Activated T-helper 1 cell treated with Interleukin-2 at 50 U/mL for 16 hours (primary cell): ENCODE measurements at places on chromosomes 1 and 21.

DNA sequence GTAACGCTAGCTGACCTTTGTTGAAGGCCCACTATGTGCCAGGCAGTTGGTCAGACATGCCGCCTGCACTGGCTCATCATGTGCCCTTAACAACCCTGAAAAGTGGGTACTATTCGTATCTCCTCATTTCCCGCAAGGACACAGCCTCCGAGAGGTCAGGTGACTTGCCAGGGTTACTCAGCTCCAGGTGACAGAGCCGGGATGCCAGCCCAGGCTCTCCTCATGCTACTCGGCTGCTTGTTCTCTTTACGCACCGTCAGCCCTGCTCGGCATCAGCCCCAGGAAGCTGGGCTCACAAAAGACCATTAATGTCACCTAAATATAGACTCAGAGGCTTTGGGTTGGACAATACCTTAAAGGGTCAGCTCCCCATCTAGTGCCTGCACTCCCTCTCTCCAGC is 29.0 kb downstream of the GRHL3 start:
- no peak for DNase-seq

- DNase-seq = no peak
Measured at GRCh38 chr1:56028244-56028643, 551.1 kb downstream of the PLPP3 start.

DNA sequence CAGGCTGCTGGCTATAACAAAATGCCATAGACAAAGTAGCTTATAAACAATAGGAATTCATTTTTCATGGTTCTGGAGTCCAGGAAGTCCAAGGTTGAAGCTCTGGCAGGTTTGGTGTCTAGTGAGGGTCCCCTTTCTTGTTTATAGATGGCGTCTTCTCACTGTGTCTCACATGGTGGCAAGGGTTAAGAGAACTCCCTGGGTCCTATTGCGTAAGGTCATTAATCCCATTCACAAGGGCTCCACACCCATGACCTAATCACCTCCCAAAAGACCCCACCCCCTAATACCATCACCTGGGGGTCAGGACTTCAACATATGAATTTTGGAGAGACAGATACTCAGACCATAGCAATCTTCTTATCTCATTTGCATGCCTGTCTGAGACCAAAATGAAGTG is 108.9 kb upstream of the USP25 start:
- no peak for DNase-seq

DNA sequence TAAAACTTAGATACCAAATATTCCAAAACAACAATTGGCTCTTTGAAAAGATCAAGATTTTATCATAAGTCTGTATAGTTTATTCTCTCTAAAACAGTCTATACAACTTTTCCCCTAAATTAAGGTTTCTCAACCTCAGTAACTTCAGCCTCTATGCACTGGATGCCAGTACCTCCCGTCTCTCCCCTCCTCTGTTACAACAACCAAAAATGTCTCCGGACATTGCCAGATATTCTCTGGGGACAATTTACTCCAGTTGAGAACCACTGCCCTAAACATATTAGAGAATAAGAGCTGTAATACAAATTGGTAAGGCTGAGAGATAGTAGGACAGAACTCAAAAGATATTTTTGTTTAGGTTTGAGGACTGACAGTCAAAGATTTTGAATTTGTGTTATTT is 71.6 kb downstream of the TMEM200B start:
- DNase-seq = no peak

GRCh38 chr1:92484472-92485380 is 2.0 kb downstream of the GFI1 start:
- DNase-seq = no peak

GRCh38 chr1:100455478-100456072 is 82.4 kb upstream of the GPR88 start:
- DNase-seq = no peak

- DNase-seq = no peak
Measured at GRCh38 chr1:41615981-41616380, 131.5 kb upstream of the EDN2 start.

DNA sequence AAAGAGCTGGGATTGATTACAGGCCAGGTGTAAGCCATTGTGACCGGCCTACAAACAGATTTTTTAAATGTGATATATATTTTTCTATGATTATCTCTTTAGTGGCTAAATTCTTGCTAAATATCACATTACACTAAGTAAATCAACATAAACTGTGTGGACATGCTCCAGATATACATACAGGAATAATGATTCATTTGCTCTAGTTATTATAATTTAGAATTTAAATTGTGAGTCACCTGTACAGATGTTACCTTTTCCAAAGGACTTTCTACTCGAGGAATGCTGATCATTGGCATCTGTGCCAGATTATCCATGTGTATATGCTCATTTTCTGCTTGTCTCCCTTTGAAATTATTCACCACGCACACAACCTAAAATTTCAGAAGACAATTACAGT is 90.1 kb downstream of the PLPPR5 start:
- DNase-seq = no peak

DNA sequence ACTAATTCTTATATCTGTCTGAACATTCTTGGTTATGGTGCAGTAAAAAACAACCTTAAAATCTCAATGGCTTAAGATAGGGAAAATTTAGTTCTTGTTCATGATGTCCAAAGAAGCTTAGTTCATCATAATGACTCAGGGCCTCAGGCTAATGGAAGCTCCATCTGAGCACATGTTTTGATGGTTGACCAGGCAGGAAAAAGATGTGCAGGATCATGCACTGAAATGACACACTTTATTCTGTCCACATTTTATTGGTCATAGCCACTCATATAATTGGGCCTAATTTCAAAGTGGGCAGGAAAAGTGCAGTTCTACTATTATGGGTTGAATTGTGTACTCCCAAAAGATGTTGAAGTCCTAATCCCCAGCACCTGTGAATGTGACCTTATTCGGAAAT is 198.2 kb downstream of the CENPF start:
- no peak for DNase-seq

DNA sequence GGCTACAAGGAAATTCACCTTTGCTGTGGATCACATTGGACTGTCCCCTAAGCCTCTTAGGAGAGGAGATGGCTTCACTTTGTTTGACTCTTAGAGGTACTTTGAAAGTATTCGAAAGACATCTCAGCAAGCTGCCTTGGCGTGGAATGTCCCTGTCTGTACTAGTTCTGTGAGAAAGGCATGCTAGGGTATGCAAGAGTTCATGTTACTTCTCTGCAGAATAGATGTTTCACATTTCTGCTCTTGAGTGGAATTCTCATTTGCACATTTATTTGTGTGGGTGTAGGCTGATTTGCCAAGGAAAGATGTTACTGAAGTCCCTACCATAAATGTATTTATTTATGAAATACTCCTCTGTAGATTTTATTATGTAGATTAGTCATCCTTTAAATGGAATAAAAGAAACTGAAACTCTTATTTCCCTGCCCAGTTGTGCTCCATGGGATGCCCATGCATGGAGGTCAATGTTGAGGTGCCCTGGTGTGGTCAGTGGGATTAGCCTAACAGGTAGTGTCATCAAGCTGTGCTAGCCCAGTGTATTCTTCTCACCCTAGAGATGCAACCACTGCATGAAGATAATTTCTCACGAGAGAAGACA is 13.8 kb downstream of the MIA3 start:
- DNase-seq = no peak

DNA sequence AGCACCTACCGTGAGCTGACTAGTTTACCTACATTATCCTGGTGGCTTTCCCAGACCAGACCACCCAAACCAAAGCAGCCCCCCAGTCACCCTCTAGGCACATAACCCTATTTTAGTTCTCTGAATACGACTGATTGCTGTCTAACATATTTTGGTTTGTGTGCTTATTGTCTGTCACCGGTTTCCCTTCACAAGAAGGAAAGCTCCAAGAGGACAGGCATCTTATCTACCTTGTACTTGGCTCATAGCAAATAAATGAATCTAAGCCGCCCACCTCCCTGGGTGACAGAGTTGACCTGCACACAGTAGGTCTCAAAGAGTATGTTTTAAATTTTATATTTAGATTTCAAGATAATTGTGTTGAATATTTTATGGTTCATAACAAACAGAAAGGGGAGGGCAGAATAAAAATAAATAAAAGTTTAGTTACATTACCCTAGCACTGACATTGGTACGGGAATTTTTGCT is 904 bp upstream of the PRDX6 start:
- no peak for DNase-seq

DNA sequence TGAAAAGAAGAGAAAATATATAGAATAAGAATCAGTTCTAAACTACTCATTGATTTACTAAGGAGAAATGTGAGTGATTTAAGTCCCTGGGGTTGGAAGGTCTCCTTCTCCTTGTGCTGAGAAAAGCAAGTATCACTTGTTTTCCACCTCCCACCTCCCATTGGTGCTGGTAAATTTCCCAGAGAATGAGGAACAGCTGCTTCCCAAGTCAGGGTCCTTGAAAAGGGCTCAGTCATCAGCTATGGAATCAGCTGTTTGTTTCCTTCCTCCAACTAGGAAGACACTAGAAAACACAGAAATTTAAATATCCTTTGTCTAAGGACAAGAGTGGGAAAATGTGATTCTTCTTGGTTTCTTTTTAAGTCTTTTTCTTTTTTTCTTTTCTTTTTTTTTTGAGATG is 131.3 kb upstream of the C1orf21 start:
- no peak for DNase-seq
